Choroid plexus epithelial cell (primary cell): ENCODE measurements at places on chromosomes 16 and 17.

DNA sequence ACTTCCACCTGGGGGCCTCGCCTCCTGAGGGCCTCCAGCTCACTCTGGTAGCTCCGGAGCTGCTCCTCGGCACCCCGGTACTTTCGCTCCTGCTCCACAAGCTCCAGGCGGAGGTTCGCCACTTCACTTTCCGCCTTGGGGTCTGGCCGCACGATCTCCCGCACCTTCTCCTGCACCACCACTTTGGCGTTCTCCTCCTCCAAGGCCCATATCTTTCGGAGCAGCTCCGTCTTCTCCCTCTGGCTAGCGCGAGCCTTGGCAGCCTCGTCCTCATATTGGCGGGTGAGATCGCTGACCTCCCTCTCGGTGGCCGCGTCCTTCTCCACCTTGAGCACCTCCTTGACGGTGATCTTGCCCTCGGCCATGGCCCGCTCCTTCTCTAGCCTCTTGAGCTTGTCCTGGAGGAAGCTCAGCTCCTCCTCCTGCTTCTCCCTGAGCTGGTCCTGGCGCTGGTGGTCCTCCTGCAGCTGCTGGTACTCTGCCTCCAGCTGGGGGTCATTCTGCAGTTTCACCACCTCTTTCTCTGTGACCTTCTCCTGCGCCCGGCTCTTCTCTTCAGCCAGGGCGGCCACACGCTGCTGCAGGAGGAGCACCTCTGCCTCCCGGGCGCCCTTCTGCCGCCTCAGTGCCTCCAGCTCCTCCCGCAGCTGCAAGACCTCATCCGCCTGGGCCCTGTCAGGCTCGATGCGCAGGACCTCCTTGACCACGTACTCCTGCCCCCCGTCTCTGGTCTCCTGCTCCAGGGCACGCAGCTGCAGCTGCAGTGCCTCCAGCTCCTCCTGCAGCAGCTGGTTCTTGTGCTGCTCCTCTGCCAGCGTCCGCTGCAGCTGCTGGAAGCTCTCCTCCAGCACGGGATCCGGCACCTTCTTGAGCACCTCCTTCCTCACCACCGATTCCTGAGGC lies 37.9 kb downstream of the UBN1 start:
- DNase-seq: no peak

DNA sequence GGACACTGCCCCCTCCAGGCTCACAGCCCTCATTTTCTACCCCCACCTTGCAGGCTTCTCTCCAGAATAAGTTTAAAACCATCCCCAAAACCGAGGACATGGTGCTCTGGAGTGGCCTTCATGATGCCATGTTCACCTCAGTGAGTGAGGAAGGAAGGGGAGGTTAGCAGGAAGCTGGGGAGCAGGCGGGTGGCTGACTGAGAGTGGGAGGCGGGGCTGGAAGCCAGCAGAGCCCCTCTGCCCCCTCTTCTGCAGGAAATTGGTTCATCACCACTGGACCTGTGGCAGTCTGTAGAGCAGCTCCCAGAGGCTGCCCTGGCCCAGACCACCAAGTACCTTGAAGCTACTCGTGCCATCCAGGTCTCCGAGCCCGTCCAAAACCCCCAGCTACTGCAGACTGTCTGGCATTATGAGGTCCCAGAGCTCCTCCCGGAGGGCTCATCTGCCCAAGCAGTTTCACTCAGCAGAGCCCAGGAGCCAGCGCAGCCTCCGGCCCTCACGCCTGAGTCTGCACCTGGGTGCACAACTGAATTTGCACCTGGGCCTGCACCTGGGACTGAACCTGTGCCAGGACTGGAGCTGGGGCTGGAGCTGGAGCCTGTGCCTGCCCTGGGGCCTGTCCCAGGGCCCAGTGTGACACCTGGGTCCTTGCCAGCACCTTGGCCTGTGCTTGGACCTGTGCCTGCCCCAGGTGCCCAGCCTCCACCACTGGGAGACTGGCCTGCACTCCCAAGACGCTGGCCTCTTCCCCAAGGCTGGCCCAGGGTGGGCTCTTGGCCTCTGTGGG lies 19.0 kb downstream of the C16orf96 start:
- no peak for DNase-seq

GRCh38 chr17:4530799-4531730 lies 24.1 kb downstream of the MYBBP1A start:
- DNase-seq: no peak

DNA sequence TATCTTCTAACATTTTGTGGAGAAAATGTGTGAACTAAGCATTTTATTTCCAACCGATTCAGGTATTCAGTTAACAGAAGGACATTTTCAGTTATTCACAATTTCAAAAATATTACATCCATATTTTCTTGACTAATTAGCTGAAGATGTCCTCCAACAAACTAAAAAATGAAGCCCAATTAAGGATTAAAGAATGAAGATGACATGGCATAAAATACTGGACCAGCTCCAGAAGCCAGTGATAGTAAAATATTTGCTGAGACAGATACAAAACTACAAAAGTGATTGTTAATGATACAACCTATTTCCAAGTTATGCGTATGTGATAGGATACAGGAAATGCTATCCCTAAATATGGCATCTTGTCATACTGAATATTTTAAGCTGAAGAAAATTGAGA lies 48.6 kb downstream of the PMP22 start:
- DNase-seq: no peak

DNA sequence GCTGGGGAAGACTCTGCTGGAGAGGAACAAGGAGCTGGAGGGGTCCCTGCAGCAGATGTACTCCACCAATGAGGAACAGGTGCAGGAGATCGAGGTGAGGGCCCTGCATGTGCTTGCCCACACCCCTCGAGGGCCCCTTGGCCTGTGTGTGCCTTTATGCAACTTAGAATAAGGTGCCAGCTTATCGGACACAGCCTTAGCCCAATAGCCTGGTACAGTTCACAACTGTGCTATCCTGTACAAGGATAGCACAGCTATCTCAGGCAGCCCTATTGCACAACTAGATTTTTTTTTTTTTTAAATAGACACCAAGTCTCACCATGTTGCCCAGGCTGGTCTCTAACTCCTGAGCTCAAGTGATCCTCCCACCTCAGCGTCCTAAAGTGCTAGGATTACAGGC lies 12.1 kb downstream of the CDR2L start:
- DNase-seq: no peak

GRCh38 chr16:72561-73548 lies at the start of gene RHBDF1:
RHBDF1 (minus strand) TSS chr16:72631; CDS start chr16:65015, 7,616 bp downstream.
- DNase-seq: peak; percentile 60

DNA sequence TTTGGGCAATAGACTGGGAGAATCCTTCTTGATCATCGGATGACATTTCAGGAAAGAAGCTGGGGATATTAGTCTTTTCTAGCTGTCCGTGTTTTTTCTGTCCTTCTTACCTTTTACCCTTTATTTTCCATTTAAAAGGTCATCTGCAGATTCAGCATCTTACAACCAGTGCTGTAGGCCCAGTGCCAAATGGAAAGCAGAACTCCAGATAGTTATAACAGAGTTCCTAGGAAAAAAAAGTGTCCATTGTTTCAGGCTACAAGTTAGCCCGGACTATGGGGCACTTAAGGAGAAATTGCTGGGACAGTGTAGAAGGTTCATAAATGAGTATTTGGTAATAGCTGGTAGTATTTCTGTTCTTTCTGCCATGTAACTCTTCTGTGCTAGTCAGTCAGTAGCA lies 28.4 kb downstream of the LDHD start:
- no peak for DNase-seq

- no peak for DNase-seq
Measured at GRCh38 chr17:53142890-53143289, 679.8 kb upstream of the KIF2B start.

- DNase-seq: no peak
Measured at GRCh38 chr16:57803134-57803990, 1.1 kb upstream of the KIFC3 start.

DNA sequence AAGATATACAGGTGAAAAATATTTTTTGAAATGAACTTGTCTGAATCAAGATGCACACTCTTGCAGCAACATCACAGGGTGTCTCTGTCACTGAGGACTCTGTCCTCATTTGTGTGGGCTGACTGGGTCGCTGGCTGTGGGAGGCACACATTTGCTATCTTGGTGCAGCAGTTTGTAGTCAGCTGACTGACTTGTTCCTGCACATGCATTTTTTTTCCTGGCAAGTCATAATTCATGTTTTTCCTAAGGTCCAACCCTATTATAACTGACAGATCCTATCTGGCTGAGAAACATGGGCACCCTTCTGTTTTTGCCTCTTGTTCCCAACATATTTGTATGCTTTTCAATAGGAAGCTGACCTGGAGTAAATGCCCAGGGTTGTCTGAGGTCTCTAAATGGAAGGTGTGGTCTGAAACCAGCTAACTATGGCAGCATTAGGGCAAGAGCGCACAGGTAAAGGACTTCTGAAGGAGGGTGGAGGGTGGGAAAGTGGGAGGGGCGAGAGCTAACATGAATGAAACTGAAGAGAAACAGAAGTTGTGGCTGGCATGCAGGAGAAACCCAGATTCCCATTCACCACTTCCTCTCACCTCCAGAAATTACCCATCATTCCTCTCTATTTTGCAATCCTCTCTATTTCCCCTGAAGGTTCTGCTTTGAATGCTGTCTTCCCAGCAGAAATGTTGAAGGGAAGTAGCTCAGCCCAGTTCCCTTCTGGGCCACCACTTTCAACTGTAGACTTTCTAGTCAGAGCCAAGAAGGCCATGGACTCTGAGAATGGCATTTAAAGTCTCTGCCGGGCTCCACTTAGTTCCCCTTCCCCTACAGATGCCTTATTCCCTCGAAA lies 166.1 kb downstream of the PRKCA start:
- peak; percentile 54 for DNase-seq

DNA sequence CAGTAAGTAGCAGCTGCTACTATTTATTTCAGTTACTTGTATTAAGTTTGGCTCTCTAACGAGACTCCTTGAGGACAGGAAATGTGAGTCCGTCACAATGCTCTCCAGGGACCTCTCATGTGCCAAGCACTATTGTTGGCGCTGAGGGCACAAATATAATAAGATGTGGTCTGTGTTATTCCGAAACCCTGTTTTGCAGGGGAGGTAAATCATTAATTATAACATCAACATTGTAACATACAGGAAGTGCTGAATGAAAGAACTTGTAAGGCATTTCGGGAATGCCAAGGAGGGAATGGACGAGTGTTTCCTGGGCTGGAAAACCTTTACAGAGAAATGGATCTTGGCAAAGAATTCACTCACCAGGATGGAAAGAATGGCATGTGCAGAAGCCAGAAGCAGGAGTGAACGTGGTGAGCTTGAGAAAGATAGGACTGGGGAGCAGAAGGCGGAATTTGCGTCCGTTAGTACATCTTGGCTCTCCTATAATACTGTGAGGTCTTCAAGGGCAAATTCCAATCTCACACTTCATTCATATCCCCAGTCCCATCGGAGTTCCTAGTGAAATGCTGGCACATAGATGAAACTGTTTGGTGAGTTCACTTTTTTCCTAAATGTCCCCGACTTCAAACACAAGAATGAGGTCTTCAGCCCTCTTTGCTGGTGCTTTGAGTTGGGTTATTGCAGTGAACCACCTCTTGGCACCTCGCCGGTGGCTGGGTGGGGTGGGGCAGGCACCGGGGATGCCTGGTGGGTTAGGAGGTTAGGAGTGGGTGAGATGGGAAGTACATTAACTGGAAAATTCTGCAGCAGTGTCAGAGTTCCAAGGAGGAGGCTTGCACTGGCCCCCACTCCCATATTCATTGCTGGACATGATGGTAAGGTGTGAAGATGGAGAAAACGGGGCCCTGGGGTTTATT lies 11.5 kb downstream of the TAC4 start:
- peak; percentile 62 for DNase-seq

GRCh38 chr17:15966879-15967248 lies 21.9 kb downstream of the ADORA2B start:
- no peak for DNase-seq

DNA sequence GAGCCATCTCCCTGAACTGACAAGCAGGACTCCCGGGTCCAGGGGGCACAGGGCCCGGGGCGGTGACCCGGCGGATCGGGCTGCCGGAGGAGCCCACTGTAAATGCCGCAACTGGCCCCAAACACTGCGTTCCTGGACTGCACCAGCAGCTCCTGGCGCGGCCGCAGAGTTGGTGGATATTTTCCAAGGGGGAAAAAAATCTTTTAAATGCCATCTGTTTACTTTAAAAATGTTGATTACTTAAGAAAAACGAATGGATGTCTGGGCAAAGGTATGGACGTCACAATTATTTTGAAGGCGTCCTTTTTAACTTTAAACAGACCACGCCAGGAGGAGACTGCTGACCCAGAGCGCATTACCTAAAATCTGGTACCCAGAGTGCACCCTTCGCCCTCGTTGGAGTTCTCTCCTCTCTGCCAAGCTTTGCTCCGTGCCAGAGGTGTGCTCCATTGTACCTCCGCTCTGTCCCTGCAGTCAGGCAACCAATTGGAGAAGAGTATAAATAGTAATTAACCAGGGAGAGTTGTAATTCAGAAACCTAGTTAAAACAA lies 3.4 kb downstream of the HS3ST3B1 start:
- DNase-seq: peak; percentile 17

- peak; percentile 41 for DNase-seq
Measured at GRCh38 chr17:12673788-12674187, 8.1 kb downstream of the MYOCD start.

GRCh38 chr17:47757386-47757785 lies 24.4 kb downstream of the TBX21 start:
- DNase-seq: no peak

- no peak for DNase-seq
Measured at GRCh38 chr17:72407931-72408330, 287.1 kb downstream of the SOX9 start.

DNA sequence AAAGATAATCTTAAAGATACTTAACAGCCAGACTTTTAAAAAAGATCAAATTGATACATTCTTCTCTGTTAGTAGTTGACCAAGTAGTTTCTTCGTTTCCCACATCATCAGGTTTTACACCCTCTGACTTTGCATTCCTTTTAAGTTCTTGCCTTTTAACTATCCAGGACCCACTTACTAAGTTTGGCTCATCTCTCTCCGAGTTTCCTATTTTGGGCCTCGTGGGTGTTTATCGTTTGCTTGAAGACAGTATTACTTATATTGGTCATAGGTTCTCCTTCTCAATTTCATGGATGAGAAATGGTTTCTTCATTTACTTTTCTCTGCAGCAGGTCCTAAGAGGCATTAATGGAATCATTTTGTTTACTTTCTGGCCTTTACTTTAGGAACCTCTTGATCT lies 43.2 kb downstream of the RPA1 start:
- no peak for DNase-seq

- no peak for DNase-seq
Measured at GRCh38 chr17:38698760-38699159, 6.3 kb upstream of the MLLT6 start.

GRCh38 chr17:59365383-59365981 lies 34.0 kb downstream of the YPEL2 start:
- DNase-seq: no peak

DNA sequence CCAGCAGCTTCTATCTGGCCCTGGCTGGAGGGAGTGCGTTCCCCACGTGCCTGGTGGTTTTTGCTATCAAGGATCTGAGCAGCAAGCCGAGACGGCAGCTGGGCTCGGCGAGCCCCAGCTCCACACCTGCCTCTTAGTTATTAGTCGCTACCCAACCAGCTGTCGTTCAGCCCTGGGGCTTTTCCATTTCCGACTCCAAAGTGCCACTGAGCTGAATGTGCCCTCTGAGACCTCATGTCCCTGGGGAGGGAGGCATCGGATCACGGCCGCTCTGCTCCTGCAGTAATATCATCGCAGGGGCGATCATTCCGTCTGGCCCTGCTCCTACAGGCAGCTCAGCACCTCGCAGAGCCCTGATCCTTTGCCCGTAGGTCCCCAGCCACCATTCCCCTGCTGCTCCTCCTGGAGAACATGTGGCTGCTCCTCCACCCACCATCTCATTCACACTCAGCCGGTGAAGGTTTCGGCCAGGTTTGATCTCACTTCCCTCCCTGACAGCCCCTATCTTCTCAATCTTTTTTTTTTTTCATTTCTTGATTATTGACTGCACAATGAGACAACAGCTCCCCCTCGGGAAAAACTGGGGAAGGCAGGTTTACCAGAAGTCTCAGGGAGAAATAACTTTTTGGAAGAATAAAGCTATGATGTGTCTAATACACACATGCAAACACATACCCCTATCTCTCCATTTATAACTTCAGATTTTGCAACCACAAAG lies 86.7 kb downstream of the ZFHX3 start:
- DNase-seq: peak; percentile 52
